ENCODE measurements at places on chromosomes 4 and X. TPM values are rescaled to one million over a fixed set of nuclear protein-coding genes. Genes with fewer than 3 reads are reported as not detected.

DNA sequence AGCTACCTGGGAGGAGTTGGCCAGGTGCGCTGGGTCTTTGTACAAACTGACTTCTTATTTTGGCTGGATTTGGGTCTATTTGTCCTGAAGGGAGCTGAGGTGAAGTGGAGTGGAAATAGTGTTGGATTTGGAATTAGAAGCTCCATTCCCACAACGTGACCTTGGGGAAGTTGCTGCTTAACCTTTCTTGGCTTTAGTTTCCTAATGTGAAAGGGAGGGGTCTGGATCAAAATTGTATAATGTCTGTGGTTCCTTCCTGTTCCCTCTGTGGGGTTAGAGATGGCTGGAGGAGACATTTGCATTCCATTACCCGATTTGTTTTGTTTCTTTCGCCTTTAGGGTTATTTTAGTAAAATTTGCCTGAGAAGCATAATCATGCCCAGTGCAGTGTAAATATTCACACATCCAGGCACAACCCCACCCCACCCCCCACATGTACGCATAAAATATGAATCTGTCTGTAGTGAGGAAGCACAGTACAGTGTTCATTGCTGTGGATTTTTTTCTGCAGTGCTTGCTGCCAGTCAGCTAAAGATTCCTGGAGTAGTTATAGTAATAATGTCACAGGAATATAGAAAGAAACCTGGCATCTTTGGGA lies 21.5 kb downstream of the JADE1 start:
- peaks cover 23% of the 10 kb centered on the region for H3K36me3 ChIP-seq
- no peak overlapping the region for H3K27ac ChIP-seq
- H3K4me3 ChIP-seq, result no peak overlapping the region
- H3K4me1 ChIP-seq, result peaks cover 24% of the 10 kb centered on the region
- no peak for DNase-seq
- no peaks in the 10 kb centered on the region for H3K27me3 ChIP-seq

GRCh38 chrX:129938081-129938480 lies 32.1 kb downstream of the UTP14A start:
- peaks cover 37% of the 10 kb centered on the region for H3K27me3 ChIP-seq
- no peak for DNase-seq
- H3K4me3 ChIP-seq, result no peak overlapping the region
- no peaks in the 10 kb centered on the region for H3K4me1 ChIP-seq
- no peaks in the 10 kb centered on the region for H3K36me3 ChIP-seq
- no peak overlapping the region for H3K27ac ChIP-seq

- H3K27ac ChIP-seq, result peak overlapping the region; percentile 73
- no peak for DNase-seq
- peak overlapping the region; percentile 92 for H3K4me3 ChIP-seq
- H3K27me3 ChIP-seq, result no peaks in the 10 kb centered on the region
Observed at GRCh38 chr4:168478868-168479267, 1.4 kb downstream of the DDX60L start.

- peaks cover 13% of the 10 kb centered on the region for H3K27me3 ChIP-seq
- no peak overlapping the region for H3K27ac ChIP-seq
- H3K4me3 ChIP-seq, result no peak overlapping the region
- no peaks in the 10 kb centered on the region for H3K4me1 ChIP-seq
Observed at GRCh38 chr4:104868533-104868932, 278.1 kb upstream of the TET2 start.

GRCh38 chrX:75181721-75182120 lies 25.6 kb upstream of the ABCB7 start:
- no peaks in the 10 kb centered on the region for H3K4me1 ChIP-seq
- no peak overlapping the region for H3K27ac ChIP-seq
- no peak for DNase-seq
- no peaks in the 10 kb centered on the region for H3K27me3 ChIP-seq
- no peak overlapping the region for H3K4me3 ChIP-seq
- no peaks in the 10 kb centered on the region for H3K36me3 ChIP-seq

The HSFX3 gene
- 0.29 TPM for total RNA-seq

DNA sequence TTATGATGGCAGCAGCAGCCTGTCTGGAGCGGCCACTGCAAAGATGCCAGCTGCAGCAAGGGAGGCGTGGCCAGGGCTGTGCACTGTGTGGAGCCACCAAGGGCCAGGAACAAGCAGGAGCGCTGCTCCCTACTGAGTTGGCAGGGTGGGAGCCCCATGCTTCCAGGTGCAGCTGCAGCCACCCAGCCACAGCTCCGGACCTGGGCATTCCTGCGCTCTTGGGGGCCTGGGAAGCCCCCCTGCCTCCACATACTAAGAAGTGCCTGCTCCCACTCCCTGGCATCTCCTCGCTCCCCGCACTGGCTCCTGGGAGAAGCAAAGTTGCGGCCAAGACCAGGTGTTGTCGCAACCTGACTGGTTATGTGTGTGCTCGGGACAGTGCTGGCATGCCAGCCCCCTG lies 619.8 kb downstream of the DMD start:
- no peak overlapping the region for H3K27ac ChIP-seq
- no peaks in the 10 kb centered on the region for H3K27me3 ChIP-seq
- H3K4me3 ChIP-seq, result no peak overlapping the region
- no peaks in the 10 kb centered on the region for H3K36me3 ChIP-seq

The SHOX gene
- not detected for total RNA-seq

DNA sequence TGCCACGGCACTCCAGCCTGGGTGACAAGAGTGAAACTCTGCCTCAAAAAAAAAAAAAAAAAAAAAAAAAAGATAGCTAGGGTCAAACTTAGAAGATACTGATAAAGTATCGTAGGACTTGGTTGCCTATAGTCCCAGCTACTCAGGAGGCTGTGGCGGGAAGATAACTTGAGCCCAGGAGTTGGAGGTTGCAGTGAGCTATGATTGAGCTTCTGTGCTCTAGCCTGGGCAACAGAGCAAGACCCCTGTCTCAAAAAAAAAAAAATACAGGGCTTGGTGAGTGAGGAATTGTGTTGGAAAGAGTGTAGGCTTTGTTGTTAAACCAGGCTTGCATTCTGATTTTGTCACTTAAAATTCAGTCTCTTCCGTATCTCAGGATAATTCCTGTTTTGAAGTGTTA lies 6.2 kb downstream of the TAF1 start:
- H3K36me3 ChIP-seq, result peaks cover 34% of the 10 kb centered on the region
- H3K27ac ChIP-seq, result no peak overlapping the region
- no peak overlapping the region for H3K4me3 ChIP-seq
- DNase-seq, result no peak
- H3K27me3 ChIP-seq, result no peaks in the 10 kb centered on the region

DNA sequence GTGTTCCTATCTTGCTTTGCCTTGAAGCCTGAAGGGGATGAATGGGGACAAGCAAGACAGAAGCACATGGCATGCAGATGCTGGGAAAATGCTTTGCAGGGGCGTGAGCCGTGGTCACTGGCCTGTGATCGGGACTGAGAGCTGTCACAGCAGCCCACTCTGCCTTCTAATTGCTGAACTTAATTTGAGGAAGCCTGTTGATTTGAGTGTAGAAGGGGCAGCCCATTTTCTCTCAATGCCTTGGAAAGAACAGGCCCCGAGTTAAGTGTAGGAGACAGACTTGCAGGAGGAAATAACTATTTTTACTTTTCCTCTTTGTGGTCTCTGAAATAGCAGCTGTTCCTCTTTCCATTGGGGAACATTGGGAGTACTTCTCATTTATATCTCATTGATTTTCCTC lies 26.1 kb upstream of the TBC1D1 start:
- H3K4me3 ChIP-seq, result no peak overlapping the region
- H3K36me3 ChIP-seq, result peaks cover 36% of the 10 kb centered on the region
- no peaks in the 10 kb centered on the region for H3K4me1 ChIP-seq
- no peak overlapping the region for H3K27ac ChIP-seq
- no peak for DNase-seq

DNA sequence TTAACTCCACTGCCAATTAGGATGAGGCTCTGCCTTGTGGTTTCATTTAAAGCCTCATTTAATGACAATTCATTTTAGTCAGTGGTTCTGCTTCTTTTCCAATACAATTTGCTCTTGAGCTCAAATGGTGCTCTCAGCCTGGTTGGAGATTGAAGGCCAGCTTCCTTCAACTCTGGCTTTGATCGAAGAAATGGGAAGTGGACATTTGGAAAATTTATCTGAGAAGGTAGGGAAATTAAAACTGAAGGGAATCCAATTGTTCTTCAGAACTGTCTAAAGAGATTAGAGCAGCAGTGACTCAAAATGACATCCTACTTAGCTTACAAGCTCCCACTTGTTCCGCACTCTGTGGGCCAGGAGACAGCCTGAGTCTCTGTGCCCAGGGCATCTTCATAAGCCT lies 206.8 kb downstream of the SMARCA1 start:
- H3K27ac ChIP-seq, result no peak overlapping the region
- no peaks in the 10 kb centered on the region for H3K36me3 ChIP-seq
- no peak overlapping the region for H3K4me3 ChIP-seq
- H3K4me1 ChIP-seq, result no peaks in the 10 kb centered on the region
- no peak for DNase-seq
- no peaks in the 10 kb centered on the region for H3K27me3 ChIP-seq

GRCh38 chr4:23891064-23891421 lies 1.2 kb upstream of the PPARGC1A start:
- H3K4me3 ChIP-seq, result no peak overlapping the region
- DNase-seq, result no peak
- H3K27ac ChIP-seq, result no peak overlapping the region
- no peaks in the 10 kb centered on the region for H3K36me3 ChIP-seq
- H3K27me3 ChIP-seq, result peaks cover 5% of the 10 kb centered on the region
- H3K4me1 ChIP-seq, result no peaks in the 10 kb centered on the region

The RASGEF1B gene
- total RNA-seq, result 3.5 TPM

The OPHN1 gene
- 0.09 TPM for total RNA-seq

DNA sequence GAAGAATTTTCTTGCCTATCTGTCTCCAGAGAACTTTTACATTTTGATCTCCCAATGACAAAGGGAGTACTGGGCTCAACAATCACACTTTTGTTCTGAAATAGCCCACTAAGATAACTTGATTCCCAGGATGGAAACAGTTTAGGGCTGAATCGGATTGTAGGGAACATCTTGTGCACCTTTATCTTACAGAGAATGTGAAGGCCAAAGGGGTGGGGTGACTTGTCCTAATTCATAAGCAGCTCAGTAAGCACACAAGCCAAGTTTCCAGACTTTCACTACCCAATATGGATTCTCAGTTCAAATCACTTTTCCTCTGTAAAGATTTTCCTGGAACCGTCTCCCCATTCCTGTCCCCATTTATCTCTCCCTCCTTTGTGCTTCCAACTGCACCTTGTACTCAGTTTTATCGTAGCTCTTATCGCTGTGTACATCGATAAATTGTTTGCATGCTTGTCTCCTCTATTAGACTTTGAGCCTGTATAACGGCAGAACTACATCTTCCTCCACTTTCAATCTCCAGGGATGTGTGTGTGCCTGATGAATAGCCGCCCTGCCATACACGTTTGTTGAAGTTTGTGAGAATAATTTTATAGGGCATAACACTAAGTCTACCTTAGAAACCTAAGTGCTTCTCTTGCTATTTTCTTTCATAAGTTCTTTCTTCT lies 77.4 kb downstream of the MBNL3 start:
- no peak overlapping the region for H3K27ac ChIP-seq
- DNase-seq, result no peak
- H3K36me3 ChIP-seq, result no peaks in the 10 kb centered on the region
- no peak overlapping the region for H3K4me3 ChIP-seq

DNA sequence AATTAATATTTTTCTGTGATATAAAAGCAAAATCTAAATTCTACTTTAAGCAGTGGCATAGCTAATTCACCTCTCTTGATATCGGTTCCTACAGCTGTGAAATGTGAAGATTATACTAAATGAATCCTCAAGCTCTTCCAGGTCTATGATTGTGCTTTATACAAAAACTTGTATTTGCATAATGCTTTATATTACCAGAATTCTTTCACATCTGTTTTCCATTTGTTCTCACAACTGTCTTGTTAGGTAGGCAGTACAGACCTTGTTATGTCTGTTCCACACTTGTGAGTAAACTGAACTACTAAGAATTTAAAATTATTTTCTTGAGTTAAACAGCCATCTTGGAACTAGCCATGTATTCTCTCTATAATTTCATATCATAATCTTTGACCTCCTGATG lies 184.9 kb downstream of the RAPGEF2 start:
- no peaks in the 10 kb centered on the region for H3K27me3 ChIP-seq
- H3K4me1 ChIP-seq, result peaks cover 2% of the 10 kb centered on the region
- H3K4me3 ChIP-seq, result no peak overlapping the region
- no peak for DNase-seq
- H3K27ac ChIP-seq, result no peak overlapping the region

- no peaks in the 10 kb centered on the region for H3K36me3 ChIP-seq
- no peak overlapping the region for H3K4me3 ChIP-seq
- no peak overlapping the region for H3K27ac ChIP-seq
- peaks cover 12% of the 10 kb centered on the region for H3K27me3 ChIP-seq
Observed at GRCh38 chr4:170059421-170059820, 30.3 kb downstream of the AADAT start.

The AWAT2 gene
- not detected for total RNA-seq

GRCh38 chr4:89469516-89469915 lies 161.9 kb upstream of the GPRIN3 start:
- no peak overlapping the region for H3K4me3 ChIP-seq
- H3K27me3 ChIP-seq, result peaks cover 10% of the 10 kb centered on the region
- peaks cover 5% of the 10 kb centered on the region for H3K36me3 ChIP-seq

GRCh38 chrX:133045986-133046385 lies 50.9 kb downstream of the USP26 start:
- no peak overlapping the region for H3K27ac ChIP-seq
- no peak for DNase-seq
- no peaks in the 10 kb centered on the region for H3K36me3 ChIP-seq
- H3K27me3 ChIP-seq, result no peaks in the 10 kb centered on the region

GRCh38 chrX:3713225-3713936 lies at the start of gene PRKX:
PRKX (minus strand) TSS chrX:3713649; CDS start chrX:3713253, 396 bp downstream.
- H3K27ac ChIP-seq, result peak within 1 kb of the TSS; percentile 95
- H3K27me3 ChIP-seq, result no peaks in the 10 kb centered on the region
- peak; percentile 72 for DNase-seq
- peak within 1 kb of the TSS; percentile 95 for H3K4me3 ChIP-seq
- peaks cover 6% of the 10 kb centered on the region for H3K36me3 ChIP-seq

The MAGEE2 gene
- total RNA-seq, result not detected

DNA sequence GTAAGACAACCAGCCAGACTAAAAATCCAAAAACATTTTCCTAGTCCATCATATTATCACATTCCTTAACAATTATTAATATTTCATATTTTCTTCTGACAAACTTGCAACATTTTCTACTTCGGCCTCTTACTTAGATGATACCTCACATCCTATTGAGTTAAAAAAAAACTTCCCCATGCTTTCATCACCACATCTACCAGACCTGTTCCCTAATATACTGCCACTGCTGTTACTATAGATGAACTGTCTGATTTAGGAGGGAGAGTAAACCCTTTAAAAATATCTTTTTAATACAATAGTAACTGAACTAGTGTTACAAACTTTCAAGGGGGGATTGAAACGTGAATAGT lies 1.5 kb downstream of the FAM200B start:
- DNase-seq, result no peak
- H3K27me3 ChIP-seq, result no peaks in the 10 kb centered on the region
- H3K4me3 ChIP-seq, result no peak overlapping the region
- peaks cover 39% of the 10 kb centered on the region for H3K36me3 ChIP-seq
- H3K27ac ChIP-seq, result no peak overlapping the region

- no peak overlapping the region for H3K4me3 ChIP-seq
- H3K4me1 ChIP-seq, result peaks cover 87% of the 10 kb centered on the region
- peaks cover 4% of the 10 kb centered on the region for H3K36me3 ChIP-seq
- H3K27me3 ChIP-seq, result no peaks in the 10 kb centered on the region
- H3K27ac ChIP-seq, result no peak overlapping the region
Observed at GRCh38 chr4:148057516-148057915, 325.6 kb downstream of the ARHGAP10 start.

Measured in activated CD8-positive, alpha-beta memory T cell treated with anti-CD3 and anti-CD28 coated beads, Interleukin-2, amount 10 ng/mL, durations not matched to agents 7 days and 5 days (primary cell).